NCI-H187 treated with DMSO at 0.1 percent for 48 hours (cell line): ENCODE measurements at places on chromosomes 16 and 17.

DNA sequence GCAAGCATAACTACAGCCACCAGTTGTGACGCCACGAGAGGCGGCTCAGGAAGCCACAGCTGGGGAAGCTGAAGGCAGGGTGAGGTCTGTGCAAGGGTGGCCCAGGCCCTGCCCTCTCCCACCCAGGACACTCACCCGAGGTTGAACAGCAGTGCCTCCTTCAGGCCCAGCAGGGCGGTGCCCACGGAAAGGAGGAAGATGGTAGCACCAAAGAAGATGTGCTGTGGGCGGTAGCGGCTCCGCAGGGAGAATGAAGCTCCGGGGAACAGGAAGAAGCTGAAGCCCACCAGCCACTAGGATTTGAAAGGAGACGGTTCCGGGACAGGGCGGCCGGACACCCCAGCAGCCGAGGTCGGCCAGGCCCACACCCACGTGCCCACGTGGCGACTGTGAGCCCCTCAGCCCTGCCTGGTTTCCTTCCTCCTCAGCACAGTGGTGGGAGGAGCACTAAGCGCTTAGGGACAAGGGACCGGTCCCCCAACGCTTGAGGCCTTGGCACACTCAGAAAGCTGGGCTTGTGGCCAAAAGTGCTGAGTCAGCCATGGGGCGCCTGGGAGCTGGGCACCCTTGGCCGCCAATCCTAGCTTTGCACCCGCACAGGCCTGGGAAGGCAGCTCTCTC lies 11.0 kb downstream of the CYB561 start:
- DNase-seq = no peak

DNA sequence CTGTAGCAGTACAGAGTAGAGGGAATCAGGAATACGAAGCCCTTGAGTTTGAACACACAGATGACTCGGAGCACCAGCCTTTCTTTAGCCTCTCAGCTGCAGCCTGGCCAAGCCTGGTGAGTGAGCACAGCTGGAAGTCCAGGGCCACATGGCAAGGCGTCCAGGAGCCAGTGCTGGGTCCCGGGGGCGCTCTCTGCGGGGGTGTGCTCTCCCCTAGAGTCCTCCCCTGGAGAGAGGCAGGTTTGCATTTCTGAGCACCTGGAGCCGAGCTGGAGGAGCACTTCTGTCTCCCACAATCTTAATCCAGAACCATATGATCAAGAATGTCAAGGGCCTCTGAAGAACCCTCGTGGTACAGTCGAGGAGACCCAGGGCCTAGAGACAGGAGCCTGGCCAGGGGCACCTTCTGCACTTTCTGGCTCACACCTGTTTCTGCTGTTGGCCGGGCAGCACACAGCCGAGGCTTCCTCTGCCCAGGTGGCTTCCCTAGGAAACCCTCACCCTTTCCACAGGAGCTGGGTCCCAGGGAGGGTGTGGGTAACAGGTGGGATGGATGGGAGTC lies 78.3 kb downstream of the PLD6 start:
- no peak for DNase-seq

DNA sequence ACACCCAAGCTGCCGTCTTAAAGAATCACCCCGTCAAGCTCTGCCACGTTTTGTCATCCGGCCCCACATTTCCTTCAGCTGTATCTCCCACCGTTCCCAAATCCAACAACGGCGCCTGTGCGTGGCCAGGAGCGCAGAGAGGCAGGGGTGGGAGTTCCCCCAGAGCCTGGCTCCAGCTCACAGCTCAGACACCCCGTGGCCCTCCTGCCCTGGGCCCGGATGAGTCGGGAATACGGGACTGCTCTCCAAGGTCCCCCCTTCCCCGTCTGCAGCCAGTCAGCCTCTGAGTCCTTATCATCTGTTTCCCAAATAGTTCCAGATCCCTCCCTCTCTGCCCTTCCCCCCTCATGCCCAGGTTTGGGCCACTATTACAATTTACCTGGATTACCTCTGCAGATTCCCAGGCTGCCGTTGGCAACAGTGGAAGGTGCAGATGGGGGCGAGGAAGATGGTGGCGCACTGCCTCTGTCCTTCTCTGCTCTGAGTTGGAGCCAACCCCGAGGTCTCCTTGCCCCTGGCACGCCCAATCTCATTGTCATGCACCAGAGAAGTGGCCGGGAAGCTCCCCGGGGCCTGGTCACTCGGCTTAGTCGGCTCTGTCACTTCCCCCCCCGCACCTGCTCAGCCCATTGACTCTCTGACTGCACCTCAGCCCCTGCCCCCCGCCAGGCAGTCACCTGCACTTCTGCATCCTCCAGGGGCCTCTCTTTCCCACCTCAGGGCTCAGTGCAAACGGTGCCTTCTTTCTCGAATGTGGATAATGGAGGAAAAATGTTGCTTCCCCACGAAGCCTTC lies 18.3 kb upstream of the RPTOR start:
- no peak for DNase-seq

DNA sequence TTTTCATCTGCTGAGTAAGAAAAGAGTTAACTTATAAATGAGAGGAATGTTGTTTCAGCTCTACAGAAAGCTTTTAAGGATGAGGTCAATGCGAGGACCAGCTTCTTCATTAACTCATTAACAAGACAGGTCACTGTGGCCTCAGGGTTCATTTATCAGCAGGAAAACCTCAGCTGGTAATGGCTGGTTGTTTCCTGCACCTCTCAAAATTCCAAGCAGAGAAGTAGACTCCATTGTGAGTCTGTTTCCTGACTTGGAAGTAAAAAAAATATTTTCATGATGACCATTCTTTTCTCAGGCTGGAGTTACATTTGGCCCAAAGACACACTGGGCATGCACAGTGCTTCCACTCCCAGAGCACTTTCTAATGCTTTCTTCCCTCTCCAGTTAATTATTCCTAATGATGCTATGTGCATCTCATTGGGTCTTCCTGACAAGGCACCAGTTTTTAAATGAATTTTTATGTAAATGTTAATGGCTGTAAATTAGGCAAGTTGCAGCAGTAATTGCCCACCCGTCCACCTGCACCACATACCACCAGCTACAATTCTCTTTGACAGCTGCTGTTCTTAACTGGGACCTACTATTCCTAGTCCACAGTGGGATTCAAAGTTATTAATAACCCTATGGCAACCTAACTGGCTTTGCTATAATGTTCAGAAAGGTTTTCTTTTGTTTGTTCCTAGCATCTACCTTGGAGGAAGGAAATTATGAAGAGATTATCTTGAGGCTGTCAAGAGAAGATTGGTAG lies 89.5 kb upstream of the BCAR1 start:
- DNase-seq = no peak

GRCh38 chr17:49498029-49498615 lies 3.0 kb downstream of the NGFR start:
- no peak for DNase-seq

GRCh38 chr17:35726953-35727460 lies 4.4 kb upstream of the RASL10B start:
- no peak for DNase-seq
